H1 (cell line): ENCODE measurements at places on chromosomes 13 and 19. TPM values are rescaled to one million over a fixed set of nuclear protein-coding genes. Genes with fewer than 3 reads are reported as not detected.

DNA sequence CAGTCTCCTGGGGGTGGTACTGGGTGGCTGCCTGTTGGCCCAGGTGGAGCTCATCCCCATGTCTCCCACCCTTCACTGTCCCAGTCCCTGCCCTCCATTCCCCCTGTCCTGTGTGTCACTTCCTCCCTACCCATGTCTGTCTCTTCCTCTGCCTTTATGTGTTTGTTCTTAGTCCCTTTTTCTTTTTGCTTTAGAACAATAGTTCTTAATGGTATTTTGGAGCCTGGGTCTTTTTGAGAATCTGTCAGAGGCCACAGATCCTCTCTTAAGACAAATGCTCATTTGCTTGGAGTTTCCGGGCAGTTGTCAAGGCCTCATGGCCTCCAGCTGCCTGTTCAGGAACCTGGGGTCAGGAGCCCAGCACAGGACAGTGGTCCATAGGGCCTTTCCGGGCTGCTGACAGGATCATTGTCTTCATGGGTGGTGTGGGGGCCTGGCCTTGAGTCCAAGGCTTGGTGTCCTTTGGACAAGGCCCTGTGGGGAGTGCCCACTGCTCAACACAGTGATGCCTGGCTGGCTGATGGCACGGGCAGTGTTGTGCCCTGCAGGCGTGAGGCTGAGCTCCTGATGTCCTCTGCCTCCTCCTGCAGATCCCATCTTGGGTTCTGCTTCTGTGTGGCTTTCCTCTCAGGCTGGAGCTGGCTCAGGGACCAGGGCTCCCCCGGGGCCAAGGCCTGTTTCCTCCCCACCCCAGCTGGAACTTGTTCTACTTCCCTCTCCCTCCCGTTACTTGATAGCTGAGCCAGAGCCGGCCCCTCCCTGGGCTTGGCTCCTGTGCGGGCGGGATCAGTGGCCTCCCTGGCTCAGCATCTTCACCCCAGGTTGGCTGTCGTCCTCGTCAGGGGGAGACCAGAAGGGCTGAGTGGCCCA lies 3.5 kb downstream of the EGLN2 start:
- DNase-seq, result no peak

DNA sequence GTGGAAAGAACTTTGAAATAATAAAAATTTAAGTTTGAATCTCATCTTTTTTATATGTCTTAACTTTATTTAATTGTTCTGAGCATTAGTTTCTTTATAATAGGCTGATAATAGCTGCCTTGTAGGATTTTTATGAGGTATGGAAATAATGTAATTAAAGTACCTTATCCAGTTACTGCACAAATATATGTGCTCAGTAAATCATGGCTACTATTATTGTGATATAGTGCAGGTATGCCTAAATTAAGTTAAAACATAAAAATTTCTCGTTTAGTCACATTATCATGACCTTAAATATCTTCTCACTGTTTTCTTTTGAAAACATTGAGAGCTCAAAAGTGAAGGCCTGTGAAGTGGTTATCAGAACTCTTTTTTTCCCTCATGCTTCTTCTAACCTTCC lies 62.9 kb downstream of the NDFIP2 start:
- no peak for DNase-seq

GRCh38 chr13:51093574-51093973 lies 17.5 kb downstream of the C13orf42 start:
- DNase-seq, result no peak

- no peak for DNase-seq
These were observed 20.1 kb upstream of the ARHGEF18 start for GRCh38 chr19:7328647-7329046.

DNA sequence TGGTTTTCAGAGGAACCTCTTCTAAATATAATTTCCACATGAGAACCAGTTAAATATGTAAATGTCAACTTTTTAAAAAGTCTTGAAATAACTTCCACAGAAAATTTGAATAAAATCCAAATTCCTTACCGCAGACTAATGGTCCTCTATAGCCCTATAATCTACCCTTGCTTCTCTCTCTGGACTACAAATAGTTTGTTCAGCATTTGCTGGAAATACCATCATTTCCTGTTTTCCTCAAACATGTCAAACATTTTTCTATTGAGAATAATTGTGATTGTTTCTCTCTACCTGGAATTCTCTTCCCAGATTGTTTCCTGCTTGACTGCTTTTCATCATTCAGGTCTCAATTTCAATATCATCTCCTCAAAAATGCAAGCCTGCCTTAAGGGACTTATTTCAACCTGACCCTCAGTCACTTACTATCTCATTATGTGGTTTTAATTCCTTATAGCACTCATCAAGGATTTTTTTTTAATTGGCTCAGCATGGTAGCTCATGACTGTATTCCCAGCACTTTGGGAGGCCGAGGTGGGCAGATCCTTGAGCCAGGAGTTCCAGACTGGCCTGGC lies 898.9 kb upstream of the MIR17HG start:
- DNase-seq, result no peak

ENOX1 gene
- 0.37 and 0.61 TPM in 2 replicates for total RNA-seq

TM9SF2 gene
- total RNA-seq, result 93.3 and 101 TPM in 2 replicates

PCSK4 gene
- total RNA-seq, result 9.7 and 9.8 TPM in 2 replicates
